ENCODE measurements at places on chromosomes 1 and 21. TPM values are rescaled to one million over a fixed set of nuclear protein-coding genes. Genes with fewer than 3 reads are reported as not detected.

Gene PROK1
- total RNA-seq: not detected

Gene PGLYRP4
- 0.09 TPM for total RNA-seq

Gene IL6R
- 14.0 TPM for total RNA-seq

DNA sequence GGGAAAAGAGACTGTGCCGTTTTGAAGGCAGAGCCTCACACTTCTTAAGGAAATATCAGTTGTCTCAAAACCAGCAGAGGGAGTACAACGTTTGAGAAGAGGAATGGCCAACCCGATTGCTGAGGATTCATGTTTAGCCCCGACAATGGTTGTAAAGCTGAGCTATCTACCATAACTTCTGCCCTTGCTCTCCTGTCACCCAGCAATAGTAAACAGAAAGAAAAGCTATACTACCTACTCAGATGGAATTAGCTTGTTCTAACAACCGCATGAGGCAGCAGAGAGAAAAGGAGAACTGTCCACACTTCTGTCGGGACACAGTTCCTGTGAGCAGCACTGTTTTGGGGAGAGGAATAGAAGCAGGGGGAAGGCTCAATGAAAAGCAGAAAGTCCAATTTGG is 91.2 kb downstream of the SLC45A1 start:
- H3K36me3 ChIP-seq: peaks cover 46% of the 10 kb centered on the region
- no peaks in the 10 kb centered on the region for H3K27me3 ChIP-seq
- H3K4me3 ChIP-seq: peak overlapping the region; percentile 33
- peaks cover 61% of the 10 kb centered on the region for H3K4me1 ChIP-seq
- peak; percentile 23 for DNase-seq
- peak overlapping the region; percentile 77 for H3K27ac ChIP-seq

- H3K27ac ChIP-seq: no peak overlapping the region
- H3K36me3 ChIP-seq: no peaks in the 10 kb centered on the region
- no peak overlapping the region for H3K4me3 ChIP-seq
- no peaks in the 10 kb centered on the region for H3K4me1 ChIP-seq
- no peaks in the 10 kb centered on the region for H3K27me3 ChIP-seq
- no peak for DNase-seq
Measured at GRCh38 chr1:201584471-201585092, 45.7 kb downstream of the NAV1 start.

DNA sequence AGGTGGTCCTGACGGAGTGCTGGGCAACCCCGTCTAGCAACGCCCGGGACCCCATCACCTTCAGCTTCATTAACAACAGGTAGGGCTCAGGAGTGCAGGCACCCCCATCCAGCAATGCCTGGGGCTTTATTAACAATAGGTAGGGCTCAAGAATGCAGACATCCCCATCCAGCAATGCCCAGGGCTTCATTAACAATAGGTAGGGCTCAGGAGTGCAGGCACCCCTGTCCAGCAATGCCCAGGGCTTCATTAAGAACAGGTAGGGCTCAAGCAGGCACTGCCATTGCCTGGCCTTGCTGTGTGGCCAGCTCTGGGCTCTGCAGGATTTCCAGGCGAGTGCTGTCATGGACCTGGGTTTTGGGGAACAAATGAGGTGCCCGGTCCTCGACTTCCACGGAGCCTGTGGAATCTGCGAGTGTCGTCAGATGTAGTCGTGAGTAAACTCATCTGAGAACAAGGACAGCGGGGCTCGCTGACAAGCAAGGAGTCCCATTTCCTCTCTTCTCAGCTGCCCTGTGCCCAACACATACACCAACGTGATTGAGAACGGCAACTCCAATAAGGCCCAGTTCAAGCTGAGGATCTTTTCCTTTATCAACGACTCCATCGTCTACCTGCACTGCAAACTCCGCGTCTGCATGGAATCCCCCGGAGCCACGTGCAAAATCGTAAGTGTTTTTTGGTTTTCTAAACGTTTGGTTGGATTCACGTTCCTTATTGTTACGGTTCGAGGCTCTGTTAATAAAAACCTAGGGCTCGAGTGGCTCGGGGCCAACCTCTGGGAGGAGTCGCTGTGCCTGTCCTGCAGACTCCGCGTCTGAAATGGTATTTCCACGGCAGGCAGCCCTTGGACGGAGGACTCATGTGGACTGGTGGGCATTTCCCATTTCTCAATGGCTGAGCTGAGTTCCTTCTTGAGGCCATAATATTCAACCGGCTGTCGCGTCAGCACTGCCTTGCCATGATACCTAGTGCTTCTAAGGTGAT is 56.3 kb downstream of the UMODL1 start:
- H3K4me3 ChIP-seq: no peak overlapping the region
- H3K4me1 ChIP-seq: peaks cover 5% of the 10 kb centered on the region
- peaks cover 14% of the 10 kb centered on the region for H3K27me3 ChIP-seq

- H3K27ac ChIP-seq: no peak overlapping the region
- no peak overlapping the region for H3K4me3 ChIP-seq
- no peak for DNase-seq
- H3K27me3 ChIP-seq: peaks cover 17% of the 10 kb centered on the region
- H3K36me3 ChIP-seq: no peaks in the 10 kb centered on the region
Measured at GRCh38 chr1:230541306-230541705, 101.0 kb upstream of the COG2 start.

GRCh38 chr1:63124666-63125191 is 197.6 kb upstream of the FOXD3 start:
- H3K27me3 ChIP-seq: peaks cover 17% of the 10 kb centered on the region
- no peak for DNase-seq
- H3K27ac ChIP-seq: no peak overlapping the region
- H3K4me1 ChIP-seq: peaks cover 2% of the 10 kb centered on the region
- H3K36me3 ChIP-seq: no peaks in the 10 kb centered on the region

DNA sequence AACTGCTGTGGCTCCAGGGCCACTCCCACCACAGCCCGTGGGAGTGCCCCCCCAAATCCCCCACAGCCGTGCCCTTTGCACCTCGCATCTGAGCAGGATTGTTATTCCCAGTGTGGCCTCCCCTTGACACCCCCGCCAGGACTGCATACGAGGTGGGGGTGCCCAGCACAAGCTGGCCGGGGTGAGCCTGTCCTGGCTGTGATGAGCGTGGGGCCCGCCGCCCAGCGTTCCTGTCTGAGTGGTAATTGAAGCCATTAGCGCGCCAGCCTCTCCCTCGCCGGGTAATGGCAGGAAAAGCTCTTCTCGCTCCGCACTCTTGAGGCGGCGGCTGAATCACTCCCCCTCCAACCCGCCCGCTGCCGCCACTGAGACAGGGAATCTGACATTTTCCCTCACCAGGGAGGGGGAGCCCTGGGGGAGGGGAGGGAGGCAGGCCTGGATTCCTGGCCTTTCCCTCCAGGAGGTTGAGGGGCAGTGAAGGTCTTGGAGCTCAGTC is 27.7 kb downstream of the PTPRF start:
- no peaks in the 10 kb centered on the region for H3K36me3 ChIP-seq
- DNase-seq: no peak
- peaks cover 2% of the 10 kb centered on the region for H3K27me3 ChIP-seq

DNA sequence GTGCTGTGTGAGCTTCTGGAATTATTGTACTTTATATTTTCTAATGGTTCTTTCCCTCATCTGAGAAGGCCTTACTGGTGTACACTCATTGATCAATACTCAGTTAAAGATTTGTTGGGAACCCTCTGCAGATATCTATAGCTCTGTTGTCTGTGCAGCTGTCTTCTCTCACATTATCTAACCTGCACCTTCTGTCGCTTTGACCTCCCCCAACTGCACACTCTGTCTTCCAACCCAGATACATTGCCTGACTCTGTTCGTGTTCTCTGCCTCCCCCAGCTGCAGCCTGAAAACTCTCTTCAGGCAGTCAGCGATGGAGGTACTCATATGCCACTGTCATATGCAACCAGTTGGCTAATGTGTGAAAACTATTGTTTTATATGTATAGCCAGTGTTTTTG is 334.3 kb downstream of the NCAM2 start:
- H3K36me3 ChIP-seq: no peaks in the 10 kb centered on the region
- no peak overlapping the region for H3K27ac ChIP-seq
- DNase-seq: no peak
- H3K4me1 ChIP-seq: no peaks in the 10 kb centered on the region
- no peak overlapping the region for H3K4me3 ChIP-seq
- no peaks in the 10 kb centered on the region for H3K27me3 ChIP-seq
